Activated T-helper 1 cell treated with anti-CD3 and anti-CD28 coated beads, Interleukin-12 subunit alpha, Interleukin-12 subunit beta, Interleukin-2, Interleukin-4 antibody, amounts not matched to agents 30 ng/mL and 10 ng/mL and 1 ng/mL, durations not matched to agents 14 hours and 24 hours and 36 hours (primary cell): ENCODE measurements at places on chromosomes 13 and 19.

- H3K27me3 ChIP-seq = peaks cover 6% of the 10 kb centered on the region
- H3K27ac ChIP-seq = no peak overlapping the region
- no peaks in the 10 kb centered on the region for H3K36me3 ChIP-seq
- peaks cover 7% of the 10 kb centered on the region for H3K4me1 ChIP-seq
- H3K4me3 ChIP-seq = no peak overlapping the region
- no peak for DNase-seq
These were observed 17.5 kb downstream of the LATS2 start for GRCh38 chr13:21043898-21044297.

DNA sequence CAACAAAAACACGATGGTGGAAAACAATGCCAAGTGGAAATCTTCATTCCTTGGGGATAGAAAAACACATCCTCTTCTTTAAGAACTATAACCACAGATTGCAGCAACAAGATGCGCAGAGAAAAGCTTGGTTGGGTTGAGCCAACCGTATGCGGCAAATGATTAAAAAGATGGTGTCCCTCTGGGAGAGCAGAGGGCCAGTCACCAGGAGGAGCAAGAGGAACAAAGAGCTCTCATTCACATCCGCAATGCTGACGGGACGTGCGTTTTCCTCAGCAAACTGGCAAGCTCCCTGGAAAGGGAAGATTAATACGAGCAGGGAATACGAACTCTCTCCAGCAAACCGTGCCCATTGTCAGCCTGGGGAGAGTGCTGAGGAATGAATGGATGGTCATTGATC lies 141.6 kb downstream of the KATNAL1 start:
- H3K27me3 ChIP-seq = peaks cover 5% of the 10 kb centered on the region
- no peak overlapping the region for H3K4me3 ChIP-seq
- H3K4me1 ChIP-seq = peaks cover 32% of the 10 kb centered on the region
- H3K27ac ChIP-seq = no peak overlapping the region
- H3K36me3 ChIP-seq = no peaks in the 10 kb centered on the region

GRCh38 chr19:43651758-43652545 lies 12.3 kb upstream of the CADM4 start:
- H3K27me3 ChIP-seq = no peaks in the 10 kb centered on the region
- H3K27ac ChIP-seq = no peak overlapping the region
- peaks cover 5% of the 10 kb centered on the region for H3K4me1 ChIP-seq

GRCh38 chr19:4130744-4131438 lies 7.0 kb upstream of the MAP2K2 start:
- peaks cover 5% of the 10 kb centered on the region for H3K4me1 ChIP-seq
- no peaks in the 10 kb centered on the region for H3K36me3 ChIP-seq
- DNase-seq = no peak
- H3K27me3 ChIP-seq = peaks cover 7% of the 10 kb centered on the region
- no peak overlapping the region for H3K4me3 ChIP-seq
- H3K27ac ChIP-seq = no peak overlapping the region

DNA sequence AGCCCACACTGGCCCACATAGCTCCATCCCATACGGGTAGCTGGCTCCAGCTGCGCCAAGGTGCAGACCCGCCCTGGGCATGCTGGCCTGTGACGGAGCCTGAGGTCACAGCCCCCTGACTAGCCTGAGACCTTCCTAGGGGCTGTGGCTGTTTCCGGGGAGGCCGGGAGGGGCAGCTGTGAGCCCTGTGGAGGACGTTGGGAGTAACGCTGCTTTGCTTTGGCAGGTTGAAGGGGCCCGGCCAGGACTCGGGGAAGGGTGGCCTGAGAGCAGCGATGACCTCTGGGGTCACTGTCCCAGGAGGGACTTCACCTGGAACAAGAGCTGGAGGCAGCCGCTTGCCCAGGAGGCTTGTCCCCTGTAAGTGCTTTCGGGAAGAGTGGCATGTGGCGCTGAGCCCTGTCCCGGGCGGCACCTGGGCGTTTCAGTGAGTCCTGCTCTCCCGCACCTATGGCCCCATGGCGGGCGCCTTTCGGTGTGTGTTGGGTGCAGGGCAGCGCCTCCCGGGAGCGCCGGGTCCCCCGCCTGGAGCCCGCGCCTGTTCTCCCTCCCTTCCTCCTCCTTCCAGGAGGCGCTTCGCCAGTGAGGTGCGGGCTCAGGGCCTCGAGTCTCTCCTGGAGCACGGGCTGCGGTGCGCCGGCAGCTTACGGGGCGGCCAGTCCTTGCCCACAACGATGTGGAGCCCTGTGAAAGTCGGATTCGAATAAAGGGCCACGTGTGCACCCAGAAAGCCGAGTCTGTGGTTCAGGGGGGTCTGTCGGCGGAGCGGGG lies 1.1 kb upstream of the FAM174C start:
- H3K4me3 ChIP-seq = peak overlapping the region; percentile 68
- no peak for DNase-seq
- H3K27ac ChIP-seq = peak overlapping the region; percentile 74
- H3K36me3 ChIP-seq = peaks cover 53% of the 10 kb centered on the region
- H3K4me1 ChIP-seq = peaks cover 33% of the 10 kb centered on the region

GRCh38 chr19:44212250-44212865 lies at the start of gene ZNF227:
TSS of gene ZNF227 (plus strand) at chr19:44212532. CDS start at chr19:44217793, 5,261 bp downstream.
- peak within 1 kb of the TSS; percentile 89 for H3K4me3 ChIP-seq
- peaks cover 27% of the 10 kb centered on the region for H3K4me1 ChIP-seq
- peak within 1 kb of the TSS; percentile 79 for H3K27ac ChIP-seq
- DNase-seq = peak; percentile 70

- no peaks in the 10 kb centered on the region for H3K27me3 ChIP-seq
- no peak overlapping the region for H3K27ac ChIP-seq
- no peak overlapping the region for H3K4me3 ChIP-seq
- no peak for DNase-seq
These were observed 39.9 kb downstream of the PCCA start for GRCh38 chr13:100128838-100129237.

- no peak overlapping the region for H3K4me3 ChIP-seq
- H3K36me3 ChIP-seq = peaks cover 2% of the 10 kb centered on the region
- H3K27me3 ChIP-seq = peaks cover 4% of the 10 kb centered on the region
- no peak for DNase-seq
- H3K27ac ChIP-seq = no peak overlapping the region
These were observed 157.5 kb downstream of the FLT1 start for GRCh38 chr13:28337166-28338005.
